ENCODE measurements at places on chromosomes 1 and 21.

- no peak for DNase-seq
Measured at GRCh38 chr1:21361506-21361905, 71.2 kb upstream of the ECE1 start.

DNA sequence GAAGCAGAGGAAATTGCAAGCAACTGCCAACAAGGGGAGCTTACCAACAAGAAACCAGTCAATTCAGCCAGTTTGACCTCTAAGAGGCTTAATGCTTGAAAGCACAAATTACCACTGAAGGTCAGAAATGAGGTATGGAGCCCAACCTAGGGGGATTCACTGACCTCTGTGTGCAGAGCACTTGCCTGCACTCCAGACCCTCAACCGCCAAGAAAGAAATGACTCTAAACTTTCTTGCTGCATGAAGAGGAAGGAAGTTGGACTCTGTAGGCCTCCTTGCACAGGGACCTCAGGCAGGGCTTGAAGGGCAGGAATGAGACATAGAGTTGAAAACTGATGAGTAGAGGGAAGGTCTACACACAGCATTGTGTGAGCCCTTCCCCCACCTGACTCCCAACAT, 10.0 kb downstream of the ARMH1 start:
- no peak for DNase-seq

GRCh38 chr1:228830954-228831481, 95.7 kb downstream of the RHOU start:
- no peak for DNase-seq

DNA sequence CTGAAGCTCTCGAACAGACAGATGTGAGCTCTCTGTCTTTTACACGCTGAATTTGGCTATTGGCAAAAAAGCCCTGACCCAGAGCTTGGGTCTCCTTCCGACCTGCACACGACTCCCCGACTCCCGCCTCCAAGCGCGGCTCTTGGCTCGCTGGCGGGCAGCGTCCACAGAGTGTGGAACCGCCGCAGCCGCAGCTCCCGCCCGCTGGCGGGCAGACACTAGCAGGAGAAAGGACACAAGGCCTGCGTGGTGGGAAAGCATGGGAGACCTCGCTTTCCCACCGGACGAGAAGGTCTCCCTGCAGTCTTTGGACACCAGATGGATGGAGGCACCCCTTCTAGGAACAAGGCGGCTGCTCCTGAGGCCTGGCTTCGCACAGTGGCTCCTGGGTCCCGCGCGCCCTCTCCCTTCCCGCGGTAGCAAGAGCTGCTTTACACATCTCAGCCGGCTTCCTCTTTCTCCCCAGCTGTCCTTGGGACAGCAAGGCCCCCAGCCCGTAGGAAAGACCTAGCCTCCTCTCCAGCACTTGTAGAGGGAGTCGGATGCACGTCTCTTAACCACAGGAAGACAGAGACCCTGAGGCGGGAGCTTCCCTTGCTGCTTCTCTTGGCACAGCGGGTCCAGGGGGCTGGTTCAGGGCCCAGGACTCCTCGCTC, 92.1 kb downstream of the PRKAB2 start:
- no peak for DNase-seq

DNA sequence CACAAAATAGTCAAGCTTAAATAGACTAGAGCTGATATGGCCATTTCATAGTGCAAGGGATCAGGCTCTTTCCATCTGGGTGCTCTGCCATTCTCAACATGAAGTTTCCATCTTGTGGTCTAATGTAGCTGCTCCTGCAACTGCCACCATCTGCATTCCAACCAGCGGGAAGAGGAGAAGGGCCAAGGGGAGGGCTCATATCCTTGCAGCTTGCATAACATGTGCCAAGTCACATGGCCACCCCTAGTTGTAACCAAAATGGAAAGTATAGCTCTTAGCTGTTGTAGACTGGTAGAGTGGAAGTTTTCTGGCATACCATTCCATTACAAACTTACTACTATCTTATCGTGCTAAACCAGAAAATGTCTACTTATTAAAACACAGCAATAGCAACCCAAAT, 38.9 kb upstream of the IVNS1ABP start:
- DNase-seq, result no peak

GRCh38 chr1:178945763-178946266, 74.9 kb upstream of the ANGPTL1 start:
- DNase-seq, result no peak

DNA sequence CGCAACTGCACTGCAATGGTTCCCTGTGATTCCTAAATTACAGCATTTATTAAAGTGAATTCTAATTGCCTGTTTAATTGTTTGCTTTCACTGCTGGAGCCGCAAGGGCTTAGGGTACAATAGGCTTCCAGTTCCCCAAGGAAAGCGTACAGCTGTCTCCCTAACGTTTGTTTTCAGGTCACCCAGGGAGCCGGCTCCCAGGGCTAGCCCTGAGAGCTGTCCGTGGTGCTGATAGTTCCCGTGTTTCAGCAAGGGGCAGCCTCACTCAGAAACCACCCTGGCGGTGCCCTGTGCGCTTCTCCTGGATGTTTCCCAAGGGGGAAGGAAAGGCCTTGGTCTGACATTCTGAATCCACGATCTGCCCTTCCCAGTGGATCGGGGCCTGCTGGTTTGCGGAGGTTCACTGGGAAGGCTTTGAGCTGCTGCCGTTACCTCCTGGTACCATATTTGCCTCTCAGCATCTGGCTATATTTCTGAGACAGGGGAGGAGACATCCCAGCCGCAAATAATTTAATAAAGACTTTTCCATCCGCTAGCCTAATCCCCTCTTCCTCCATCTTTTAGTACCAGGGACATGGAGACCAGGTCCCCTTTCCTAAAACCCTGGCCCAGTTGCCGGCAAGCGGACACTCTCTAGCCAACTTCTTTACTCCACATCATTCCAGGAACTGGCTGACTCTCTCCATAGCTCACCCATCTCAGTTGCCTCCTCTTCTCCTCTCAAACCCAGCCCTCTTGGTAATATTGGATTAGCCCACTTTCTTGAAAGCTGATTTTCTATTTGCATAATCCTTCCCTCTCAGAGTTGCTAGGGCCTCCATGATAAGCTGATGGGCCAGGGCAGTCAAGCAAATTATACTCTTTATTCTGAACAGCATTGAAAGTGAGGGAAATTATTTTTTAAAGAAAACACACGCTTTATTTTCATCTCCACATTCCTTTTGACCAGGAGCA, 149.0 kb downstream of the IGSF21 start:
- no peak for DNase-seq

DNA sequence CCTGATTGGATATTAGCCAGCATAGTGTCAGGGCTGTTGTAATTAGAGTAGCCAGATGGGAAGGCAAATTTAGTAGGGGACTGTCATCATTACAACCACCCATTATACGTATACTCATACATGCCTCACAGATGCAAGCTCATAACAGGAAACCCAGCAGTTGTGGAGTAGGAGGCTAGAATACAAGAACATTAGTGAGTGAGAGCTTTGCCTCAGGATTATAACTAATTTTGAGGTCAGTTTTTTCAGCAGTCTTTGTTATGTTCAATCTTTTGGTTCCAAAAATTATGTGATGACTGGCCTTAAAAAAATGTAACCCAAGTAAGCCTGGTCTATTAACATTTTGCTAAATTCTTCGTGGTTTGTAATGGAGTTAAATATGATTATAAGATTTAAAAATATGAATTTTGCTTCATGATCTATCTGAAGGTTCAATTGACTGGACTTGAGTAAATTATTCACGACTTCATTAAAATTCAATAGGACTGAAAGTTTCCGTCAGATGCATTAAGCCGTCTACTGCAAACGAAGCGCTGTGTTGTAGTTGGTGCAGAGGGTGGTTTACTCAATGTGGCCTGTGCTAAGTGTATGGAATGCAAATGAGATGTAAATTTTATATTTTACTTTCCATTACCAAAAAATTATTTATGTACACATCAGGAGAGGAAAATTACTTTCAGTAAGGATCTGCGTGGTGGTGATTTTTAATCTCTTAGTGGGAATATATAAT, 48.8 kb downstream of the KCNK1 start:
- DNase-seq, result no peak

GRCh38 chr1:100924212-100924611, 28.3 kb downstream of the SLC30A7 start:
- no peak for DNase-seq

DNA sequence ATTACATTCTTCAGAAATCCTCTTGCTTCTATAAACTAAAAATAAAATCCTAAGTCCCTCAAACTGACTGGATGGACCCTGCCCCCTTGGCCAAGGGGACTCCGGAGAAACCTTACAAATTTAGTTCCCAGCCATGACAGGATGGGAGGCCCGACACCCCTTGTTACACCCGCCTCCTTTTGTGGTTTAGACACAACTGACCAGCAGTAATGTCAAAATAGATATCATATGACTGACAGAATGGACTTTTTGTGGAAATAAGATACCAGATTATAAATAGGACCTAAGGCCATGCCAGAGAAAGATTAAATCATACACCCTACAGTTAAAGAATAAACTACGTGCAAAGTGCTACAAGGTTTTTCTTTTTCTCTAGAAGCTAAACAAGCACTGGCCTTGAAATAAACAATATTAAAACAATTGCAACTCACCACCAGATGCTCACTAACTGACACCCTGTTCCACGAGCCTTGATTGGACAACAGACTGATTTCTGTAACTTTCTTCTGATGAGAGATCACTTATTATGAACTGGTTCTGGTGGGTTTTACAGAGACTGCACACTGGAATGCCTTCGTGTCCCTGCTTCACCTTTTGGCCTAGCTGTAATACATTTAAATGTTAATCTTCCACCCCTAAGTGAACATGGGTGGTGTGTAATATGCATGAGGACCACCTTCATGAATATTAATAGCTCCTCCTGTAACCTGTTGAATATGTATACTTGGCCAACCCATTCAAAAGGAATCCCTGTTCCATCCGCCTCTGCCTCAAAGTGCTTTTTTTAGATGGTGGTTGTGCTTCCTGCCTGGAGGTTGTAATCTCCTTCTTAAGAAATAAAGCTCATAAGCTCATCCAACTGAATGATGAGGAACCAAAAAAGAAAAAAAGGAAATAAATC, 99.6 kb downstream of the ODF2L start:
- DNase-seq, result no peak

DNA sequence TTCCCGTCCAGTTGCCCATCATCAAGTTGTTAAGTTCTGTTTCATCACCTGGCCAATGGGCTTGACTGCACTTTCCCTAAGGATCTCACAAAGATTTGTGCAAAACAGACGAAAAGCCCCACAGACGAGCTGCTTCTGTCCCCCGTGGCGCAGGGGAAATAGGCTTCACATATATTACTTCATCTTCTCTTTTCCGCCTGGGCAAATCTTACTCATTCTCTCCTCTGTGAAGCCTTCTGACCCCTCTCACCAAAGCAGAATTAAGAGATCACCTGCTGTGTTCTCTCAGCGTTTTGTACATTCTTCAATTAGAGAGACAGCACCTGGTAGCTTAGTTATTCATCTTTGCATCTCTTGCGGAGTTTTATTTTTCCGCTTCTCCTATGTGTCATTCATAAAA, 129.8 kb downstream of the IGSF21 start:
- no peak for DNase-seq

- DNase-seq, result no peak
Measured at GRCh38 chr1:24283326-24284155, 35.6 kb upstream of the GRHL3 start.

DNA sequence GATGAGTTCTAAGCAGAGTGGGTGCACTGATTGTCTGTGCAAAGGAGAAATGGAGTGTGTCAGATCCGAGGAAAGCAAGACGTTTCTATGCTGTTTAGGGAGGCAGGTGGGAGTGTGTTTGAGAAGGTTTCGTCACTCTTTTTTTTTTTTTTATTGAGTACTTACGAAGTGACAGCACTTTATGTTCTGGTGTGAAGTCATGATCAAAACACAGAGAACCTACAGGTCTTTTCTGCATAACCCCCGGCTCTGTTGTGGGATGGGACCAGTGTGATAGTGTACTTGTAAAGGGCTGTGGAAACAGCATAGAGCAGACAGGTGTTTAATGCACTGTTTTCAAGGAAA, 26.7 kb downstream of the MIA3 start:
- DNase-seq, result no peak

DNA sequence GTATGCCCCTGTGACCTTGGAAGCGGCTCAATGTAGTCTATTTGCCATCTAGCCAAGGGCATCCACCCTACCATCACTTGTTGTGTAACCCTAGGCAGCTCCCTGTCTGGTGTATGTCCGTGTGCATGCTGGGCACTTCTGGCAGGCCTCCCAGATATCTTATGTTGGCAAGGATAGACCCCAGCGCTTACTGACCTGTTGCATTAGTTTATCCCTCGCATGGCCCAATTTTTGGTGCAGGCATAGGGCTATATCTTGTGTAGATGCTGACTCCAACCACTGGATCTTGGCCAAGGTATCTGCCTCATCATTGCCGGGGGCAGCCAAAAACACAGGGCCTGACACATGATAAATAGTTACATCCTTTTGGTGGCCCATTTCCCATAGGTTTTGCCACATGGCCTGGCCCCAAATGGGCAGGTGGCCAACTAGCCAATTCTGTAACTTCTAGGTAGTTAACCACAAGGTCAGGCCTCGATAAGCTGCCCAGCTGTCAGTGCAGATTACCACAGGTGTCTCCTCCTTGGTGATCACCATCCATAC, 14.0 kb upstream of the TBX19 start:
- DNase-seq, result no peak

DNA sequence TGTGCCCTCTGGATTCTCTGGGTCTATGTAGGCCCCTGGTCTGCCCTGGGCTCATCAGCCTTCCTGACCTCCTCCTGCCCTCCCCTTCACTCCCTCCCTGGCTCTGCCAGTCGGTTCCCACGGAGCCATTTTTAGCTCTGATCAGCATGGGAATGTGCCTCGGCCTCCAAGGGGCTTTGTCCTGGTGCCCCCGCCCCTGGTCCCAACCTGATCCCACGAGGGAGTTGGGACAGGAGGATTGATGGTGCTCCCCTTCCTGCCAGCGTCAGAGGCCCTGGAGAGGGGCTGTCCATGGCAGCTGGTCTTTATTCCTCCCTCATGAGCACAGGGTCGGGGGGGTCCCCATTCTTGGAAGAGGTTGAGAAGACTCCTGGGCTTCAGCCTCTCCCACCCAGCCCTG, 24.9 kb downstream of the ETNK2 start:
- no peak for DNase-seq

- DNase-seq, result no peak
Measured at GRCh38 chr1:201361652-201362504, 15.6 kb downstream of the TNNT2 start.

GRCh38 chr1:173410133-173410793, 66.9 kb upstream of the PRDX6 start:
- DNase-seq, result no peak

DNA sequence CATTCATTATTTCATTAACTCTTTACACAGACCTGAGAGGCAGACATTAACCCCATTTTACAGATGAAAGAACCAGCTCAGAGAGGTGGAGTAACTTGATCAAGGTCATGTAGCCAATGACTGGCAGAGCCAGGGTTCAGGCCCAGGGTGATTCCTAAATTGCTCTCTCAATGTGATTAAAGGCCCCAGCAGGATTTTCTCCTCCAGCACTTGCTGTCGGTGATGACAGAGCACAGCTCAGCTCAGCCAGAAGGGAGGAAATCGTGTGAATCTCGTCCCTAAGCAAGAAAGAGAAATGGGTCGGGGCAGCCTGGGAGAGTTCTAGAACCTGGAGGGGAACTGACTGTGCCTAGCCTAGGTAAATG, 19.5 kb upstream of the RNF19B start:
- no peak for DNase-seq
